ENCODE measurements at places on chromosomes 16 and 17. TPM values are rescaled to one million over a fixed set of nuclear protein-coding genes. Genes with fewer than 3 reads are reported as not detected.

Gene SPATA32
- not detected for total RNA-seq

Gene SOX8
- total RNA-seq: 26.1 TPM

Gene IRX5
- 2.1 TPM for total RNA-seq

Gene TEKT1
- not detected for total RNA-seq

Gene FBXL19
- total RNA-seq: 5.2 TPM

Gene SLC16A13
- under 0.01 TPM for total RNA-seq

Gene KRTAP2-2
- not detected for total RNA-seq

Gene EME1
- total RNA-seq: 2.1 TPM

Gene NPIPA2
- 1.6 TPM for total RNA-seq

Gene CA10
- total RNA-seq: 10.4 TPM

Gene PARN
- 24.5 TPM for total RNA-seq

Gene MT1M
- 2.1 TPM for total RNA-seq

Gene DLG4
- total RNA-seq: 7.3 TPM

Gene CDK12
- total RNA-seq: 29.2 TPM

Gene DHRS13
- total RNA-seq: 5.7 TPM

Gene GRAP
- total RNA-seq: 6.3 TPM

Gene GP1BA
- total RNA-seq: under 0.01 TPM

Gene TP53TG3C
- not detected for total RNA-seq

Gene RAP1GAP2
- 2.1 TPM for total RNA-seq

Gene EIF4A3
- total RNA-seq: 71.5 TPM

Gene CSH1
- not detected for total RNA-seq

Gene BLTP2
- 80.4 TPM for total RNA-seq

Gene GPRC5C
- total RNA-seq: 44.4 TPM

Gene C17orf113
- total RNA-seq: 1.6 TPM

Gene PDE6G
- total RNA-seq: 1.0 TPM

Gene FNDC8
- total RNA-seq: not detected

Gene LGALS9
- total RNA-seq: 3.1 TPM

Gene CHP2
- not detected for total RNA-seq

Gene HOXB3
- 4.2 TPM for total RNA-seq

Gene CES5A
- not detected for total RNA-seq

Gene GAST
- total RNA-seq: not detected

Gene NPIPB13
- 3.7 TPM for total RNA-seq

Gene COL1A1
- total RNA-seq: 3,450 TPM

Gene FOXJ1
- under 0.01 TPM for total RNA-seq

Gene TPSAB1
- 1.0 TPM for total RNA-seq

Gene RUNDC3A
- total RNA-seq: 6.8 TPM

Gene EVI2B
- 0.52 TPM for total RNA-seq

Gene LITAFD
- total RNA-seq: not detected

Gene EVI2A
- total RNA-seq: 1.0 TPM

Gene CLEC3A
- not detected for total RNA-seq

Gene ITGAD
- under 0.01 TPM for total RNA-seq

Gene MT1G
- total RNA-seq: not detected

Gene C1QTNF8
- total RNA-seq: not detected

Gene SHISA9
- total RNA-seq: not detected

Gene FAM171A2
- total RNA-seq: 38.6 TPM

Gene TRPV3
- total RNA-seq: 0.52 TPM

Gene DPEP3
- total RNA-seq: not detected

Gene PYDC1
- not detected for total RNA-seq

Gene SP2
- 0.52 TPM for total RNA-seq

Gene MYO1C
- total RNA-seq: 69.4 TPM

Gene C1QTNF1
- total RNA-seq: 6.8 TPM

Gene JPH3
- not detected for total RNA-seq

Gene OR1F1
- total RNA-seq: not detected
